GM20000 (cell line): ENCODE measurements at places on chromosomes 11 and 22.

- no peak for DNase-seq
These were observed 13.0 kb downstream of the SLC5A12 start for GRCh38 chr11:26708736-26709456.

GRCh38 chr11:23990346-23991164 is 506.3 kb upstream of the LUZP2 start:
- no peak for DNase-seq

DNA sequence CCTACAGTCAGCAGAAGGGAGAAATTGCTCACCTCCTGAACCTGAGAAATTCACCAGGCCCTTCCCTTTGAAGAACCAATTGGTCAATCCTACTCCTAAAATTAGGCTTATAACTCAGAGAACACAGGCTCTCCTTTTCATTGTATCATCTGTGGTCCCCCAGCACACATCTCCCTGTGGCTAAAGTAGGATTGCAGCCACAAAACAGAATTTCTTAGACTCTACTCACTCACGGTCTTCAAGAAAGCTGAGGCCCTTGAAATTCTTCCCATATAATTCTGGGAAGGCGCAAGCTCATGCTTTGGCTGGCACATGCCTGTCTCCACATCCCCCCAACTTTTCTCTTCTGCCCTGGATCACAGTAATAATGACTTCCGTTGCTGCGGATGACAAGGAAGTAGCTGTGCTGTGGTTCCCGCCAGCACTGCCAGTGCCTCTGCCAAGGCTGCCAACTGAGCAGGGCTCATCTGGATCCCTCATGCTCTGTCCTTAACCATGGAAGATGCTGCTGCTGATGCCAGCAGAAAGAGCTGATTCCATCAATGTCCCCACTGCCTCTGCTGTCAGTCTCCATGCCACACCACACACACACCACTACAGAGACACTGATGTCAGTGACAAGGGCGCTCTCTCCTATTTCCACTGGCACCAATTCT is 200.6 kb upstream of the POU2AF2 start:
- no peak for DNase-seq

GRCh38 chr11:2217211-2218030 is 45.8 kb upstream of the TH start:
- no peak for DNase-seq

DNA sequence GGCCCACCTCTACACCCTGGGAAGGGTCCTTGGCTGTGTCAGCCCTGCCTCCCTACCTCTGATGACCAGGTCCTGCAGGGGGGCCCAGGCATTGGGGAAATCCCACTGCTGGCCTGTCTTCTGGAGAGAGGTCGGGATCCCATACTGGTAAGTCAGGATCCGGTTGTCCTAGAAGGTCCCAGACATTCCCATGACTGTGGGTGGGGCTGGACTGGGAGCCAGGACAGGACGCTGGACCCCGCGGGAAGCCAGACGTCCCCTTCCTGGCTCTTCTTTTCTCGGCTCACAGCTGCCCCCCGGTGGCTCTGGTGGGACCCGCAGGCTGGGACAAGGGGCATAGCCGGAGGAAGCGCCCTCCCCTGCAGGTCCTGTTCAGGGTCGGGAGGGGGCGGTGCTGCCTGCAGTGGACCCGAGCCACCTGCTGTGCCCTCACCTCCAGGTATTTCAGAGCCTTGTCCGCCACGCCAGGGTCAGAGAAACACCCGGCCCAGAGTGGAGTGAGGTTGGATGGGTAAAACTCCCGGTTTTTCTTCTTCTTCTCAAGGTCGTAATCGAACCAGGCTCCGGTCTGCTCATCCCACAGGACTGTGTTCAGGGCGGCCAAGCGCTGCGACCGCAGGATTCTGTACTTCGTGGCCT is 20.0 kb downstream of the TREH start:
- DNase-seq: peak; percentile 89
